ENCODE measurements at places on chromosomes 16 and 17.
A peak's percentile ranks its signal among the peaks of the same experiment; 100 is the strongest.

GRCh38 chr17:3012926-3013581, 50.4 kb downstream of the OR1D5 start:
- DNase-seq = peak; percentile 9

- no peak for DNase-seq
These were observed 247.8 kb downstream of the XYLT1 start for GRCh38 chr16:17222871-17223401.

- no peak for DNase-seq
These were observed 26.8 kb downstream of the KATNIP start for GRCh38 chr16:27576729-27577128.

DNA sequence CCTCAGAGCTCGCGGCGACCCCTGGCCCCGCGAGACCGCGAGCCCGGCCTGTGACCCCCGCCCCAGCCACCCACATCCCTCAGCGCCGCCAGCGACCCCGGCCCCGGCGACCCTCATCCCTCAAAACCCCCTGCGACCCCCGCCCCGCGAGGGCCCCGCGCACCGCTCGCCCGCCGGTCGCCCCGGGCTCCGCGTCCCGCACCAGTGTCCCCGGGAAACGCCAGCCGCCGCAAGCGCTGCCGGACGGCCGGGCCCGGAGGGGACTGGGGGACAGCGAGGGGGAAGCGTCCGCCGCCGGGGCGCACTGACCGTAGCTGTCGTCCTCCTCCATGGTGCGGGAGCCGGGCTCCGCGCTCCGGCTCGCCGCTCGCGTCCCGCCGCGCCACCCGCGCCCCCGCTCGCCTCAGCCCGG, at the start of gene CYTH1:
Gene CYTH1, minus strand, starts transcription at position 381 of the 412 bp plus-strand sequence. Its CDS starts 50 bp downstream, at position 331.
- DNase-seq = no peak

DNA sequence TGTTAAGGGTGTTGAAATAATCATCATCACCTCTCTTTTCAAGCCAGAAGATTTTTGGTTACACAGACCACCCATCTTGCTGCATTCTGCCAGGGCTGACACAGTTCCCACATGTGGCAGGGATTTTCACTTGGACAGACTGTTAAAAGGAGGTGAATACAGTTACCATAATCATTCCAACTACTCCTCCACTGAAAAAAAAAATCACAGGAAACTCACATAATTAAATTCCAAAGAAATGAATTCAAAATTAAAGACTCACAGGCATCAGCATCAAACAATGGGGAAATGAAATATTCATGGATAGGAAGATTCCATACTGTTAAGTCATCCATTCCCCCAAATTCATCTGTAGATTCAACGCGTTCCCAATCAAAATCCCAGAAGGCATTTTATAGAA, 209.4 kb downstream of the MRTFB start:
- no peak for DNase-seq

DNA sequence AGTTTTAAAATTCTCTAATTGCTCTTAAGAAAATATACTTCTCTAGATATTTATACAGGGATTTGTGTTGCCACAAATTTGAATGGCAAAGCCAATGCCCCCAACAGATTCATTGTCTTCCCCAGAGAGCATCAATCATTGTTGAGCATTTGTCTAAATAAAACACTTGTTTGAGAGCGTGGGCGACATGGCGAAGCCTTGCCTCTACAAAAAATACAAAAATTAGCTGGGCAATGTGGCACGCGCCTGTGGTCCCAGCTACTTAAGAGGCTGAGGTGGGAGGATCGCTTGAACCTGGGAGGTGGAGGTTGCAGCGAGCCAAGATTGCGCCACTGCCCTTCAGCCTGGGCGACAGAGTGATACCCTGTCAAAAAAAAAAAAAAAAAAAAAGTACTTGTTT, 13.4 kb upstream of the SRSF1 start:
- no peak for DNase-seq

GRCh38 chr17:67717192-67717623, 528 bp upstream of the NOL11 start:
- DNase-seq = no peak

DNA sequence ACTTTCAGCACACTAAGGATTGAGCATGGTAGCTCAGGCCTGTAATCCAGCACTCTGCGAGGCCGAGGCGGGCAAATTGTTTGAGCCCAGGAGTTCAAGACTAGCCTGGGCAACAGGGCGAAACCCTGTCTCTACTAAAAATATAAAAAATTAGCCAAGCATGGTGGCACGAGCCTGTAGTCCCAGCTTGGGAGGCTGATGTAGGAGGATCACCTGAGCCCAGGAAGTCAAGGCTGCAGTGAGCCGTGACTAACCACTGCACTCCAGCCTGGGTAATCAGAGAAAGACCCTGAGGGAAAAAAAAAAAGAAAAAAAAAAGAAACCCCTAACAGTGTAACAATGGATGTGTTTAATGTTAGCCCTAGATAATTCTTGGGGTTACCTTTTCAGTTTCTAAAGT, 24.0 kb downstream of the PARN start:
- DNase-seq = no peak

- DNase-seq = peak; percentile 69
These were observed 13.9 kb downstream of the KIAA0513 start for GRCh38 chr16:85041219-85042166.

GRCh38 chr17:13099926-13100325, 82.1 kb upstream of the ELAC2 start:
- no peak for DNase-seq

DNA sequence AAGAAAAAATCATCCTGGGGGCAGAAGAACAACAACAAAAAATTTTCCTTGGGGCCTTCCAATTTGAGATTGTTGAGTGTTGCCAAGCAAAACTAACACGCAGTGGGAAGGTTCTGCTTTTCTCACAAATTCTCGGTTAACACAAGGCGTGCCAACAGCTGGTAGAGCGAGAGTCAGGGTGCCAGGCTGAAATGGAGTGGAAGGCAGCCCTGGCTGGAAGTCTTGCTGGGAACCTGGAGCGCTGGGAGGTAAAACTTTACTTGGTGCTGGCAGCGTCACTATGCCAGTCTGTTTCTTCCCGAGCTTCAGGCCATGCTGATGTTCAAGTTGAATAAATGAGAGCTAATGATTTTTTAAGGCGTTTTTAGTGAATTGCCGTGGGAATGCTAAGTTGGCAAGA, 189.4 kb downstream of the WWOX start:
- DNase-seq = no peak

DNA sequence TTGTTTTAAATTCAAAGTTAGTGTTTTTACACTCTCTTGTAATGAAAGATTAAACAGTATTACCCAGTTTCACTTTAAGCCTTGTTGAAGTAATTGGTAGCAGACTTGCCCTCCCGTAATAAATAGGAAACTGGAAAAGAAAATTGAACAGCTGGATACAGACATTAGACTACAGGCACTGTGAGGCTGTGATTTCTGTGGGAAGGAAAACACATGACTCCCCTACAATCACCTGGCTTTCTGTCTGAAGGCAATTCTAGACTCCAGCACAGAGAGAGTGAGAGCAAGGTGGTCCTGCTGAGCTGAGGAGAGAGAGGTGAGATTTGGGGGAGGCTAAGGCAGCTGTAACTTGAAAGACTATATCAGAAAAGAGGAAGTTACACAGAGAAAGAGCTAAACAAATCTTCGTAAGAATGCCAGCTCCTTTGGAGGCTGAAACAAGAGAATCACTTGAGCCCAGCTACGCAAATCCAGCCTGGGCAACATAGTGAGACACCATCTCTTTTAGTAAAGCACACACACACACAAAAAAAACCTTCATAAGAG, 57.8 kb upstream of the CDYL2 start:
- DNase-seq = no peak

- DNase-seq = no peak
These were observed 15.1 kb upstream of the ATP6V0C start for GRCh38 chr16:2498531-2499253.

DNA sequence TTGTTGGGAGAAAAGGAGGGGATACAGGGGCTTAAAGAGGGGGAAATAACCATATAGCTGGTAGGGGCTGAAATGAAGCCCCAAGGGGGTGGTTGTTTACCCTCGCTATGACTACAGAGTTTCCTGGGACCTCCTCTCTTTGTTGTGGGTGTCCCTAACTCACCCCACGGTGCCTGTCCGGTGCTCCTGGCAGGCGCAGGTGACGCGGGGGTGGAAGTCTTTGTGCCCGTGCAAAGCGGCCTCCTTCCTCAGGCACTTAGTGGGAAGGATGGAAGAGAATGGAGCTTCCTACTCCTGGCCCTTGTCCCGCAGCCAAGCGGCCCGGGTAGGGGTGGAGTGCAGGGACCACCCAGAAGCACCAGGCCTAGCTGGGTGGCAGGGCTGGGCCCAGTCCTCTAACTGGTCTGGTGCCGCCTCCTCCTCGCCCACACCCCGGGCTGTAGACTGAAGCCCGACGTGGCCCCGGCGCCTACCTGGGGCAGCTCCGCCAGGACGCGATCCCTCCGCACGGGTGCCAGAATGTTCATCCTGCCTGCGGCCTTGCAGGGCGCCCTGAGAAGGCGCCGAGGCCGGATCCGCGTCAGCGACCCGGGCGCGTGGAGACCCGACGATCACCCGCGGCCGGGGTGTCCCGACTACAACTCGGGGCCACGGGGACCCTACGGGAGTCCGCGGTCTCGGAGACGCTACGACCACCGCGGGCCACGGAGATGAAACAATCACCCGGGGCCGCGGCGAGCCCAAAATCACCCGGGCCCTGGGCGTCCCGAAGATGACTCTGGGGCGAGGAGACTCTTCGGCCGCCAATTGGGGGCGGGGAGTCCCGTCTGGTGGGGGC, 709 bp downstream of the RAB34 start:
- DNase-seq = no peak

GRCh38 chr17:82237746-82238471, 9.1 kb downstream of the SLC16A3 start:
- no peak for DNase-seq

All from NCI-H1105 treated with DMSO at 0.1 percent for 48 hours (cell line).